Cardiac ventricle fibroblast (primary cell): ENCODE measurements at places on chromosomes 16 and 17. TPM values are rescaled to one million over a fixed set of nuclear protein-coding genes. Genes with fewer than 3 reads are reported as not detected.

Gene TPSAB1
- total RNA-seq, result not detected in 2 replicates

Gene KCNJ12
- total RNA-seq, result 0.20 and 0.81 TPM in 2 replicates

Gene SGF29
- total RNA-seq, result 11.8 and 13.4 TPM in 2 replicates

Gene SLC2A4
- total RNA-seq, result 0.05 TPM in 1 of 2 replicates, not detected in the other

Gene VAMP2
- 5.6 and 7.8 TPM in 2 replicates for total RNA-seq

Gene PYY
- total RNA-seq, result not detected in 2 replicates

Gene RAB26
- not detected in 2 replicates for total RNA-seq

Gene VAT1L
- total RNA-seq, result 0.06 and 0.10 TPM in 2 replicates

Gene RHBDL3
- 0.05 and 0.12 TPM in 2 replicates for total RNA-seq

Gene PPM1E
- 0.06 and 0.10 TPM in 2 replicates for total RNA-seq

Gene PTX4
- 0.37 TPM in 1 of 2 replicates, not detected in the other for total RNA-seq

Gene KRTAP4-4
- total RNA-seq, result not detected in 2 replicates
